ENCODE measurements at places on chromosomes 5 and 9.

DNA sequence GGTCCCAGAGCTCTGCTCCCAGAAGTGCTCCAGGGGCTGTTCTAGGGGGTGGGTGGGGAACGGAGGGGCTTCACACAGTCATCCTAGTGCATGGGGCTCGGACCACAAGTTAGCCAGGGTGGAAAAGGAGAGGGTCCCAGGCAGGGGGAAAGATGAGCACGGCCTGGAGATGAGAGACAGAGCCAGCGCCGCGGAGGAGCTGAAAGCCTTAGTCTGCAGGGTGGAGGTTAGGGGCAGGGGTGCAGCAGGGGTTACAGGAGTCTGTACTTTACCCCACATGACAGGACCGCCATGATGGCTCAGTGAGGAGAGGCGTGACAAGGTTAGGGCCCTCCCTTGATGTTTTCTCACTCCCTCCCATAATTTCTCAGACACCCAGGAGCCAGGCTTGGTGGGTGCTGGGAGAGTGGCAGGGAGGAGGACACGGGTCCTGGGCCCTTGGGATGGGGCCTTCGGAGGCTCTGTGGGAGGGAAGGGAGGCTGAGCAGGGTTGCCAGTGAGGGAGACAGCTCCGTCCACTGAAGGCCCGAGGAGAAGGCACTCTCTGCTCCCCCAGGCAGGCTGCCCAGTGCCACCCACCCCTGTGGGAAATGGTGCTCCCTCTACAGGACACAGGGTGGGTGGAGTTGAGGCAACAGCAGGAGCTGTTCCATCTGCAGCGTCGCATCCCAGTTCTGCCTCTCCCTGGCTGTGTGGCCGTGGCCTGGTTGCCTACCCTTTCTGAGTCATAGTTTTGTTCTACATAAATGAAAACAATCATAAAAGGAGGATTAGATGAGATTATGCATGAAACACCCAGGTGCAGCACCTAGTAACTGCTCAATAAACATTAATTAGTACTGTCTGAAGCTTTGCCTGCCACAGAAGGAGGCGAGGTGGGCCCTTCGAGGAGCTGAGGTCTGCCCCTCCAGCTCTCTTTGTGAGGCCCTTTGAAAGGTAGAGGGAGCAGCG lies 66.2 kb downstream of the NDST1 start:
- DNase-seq = no peak

DNA sequence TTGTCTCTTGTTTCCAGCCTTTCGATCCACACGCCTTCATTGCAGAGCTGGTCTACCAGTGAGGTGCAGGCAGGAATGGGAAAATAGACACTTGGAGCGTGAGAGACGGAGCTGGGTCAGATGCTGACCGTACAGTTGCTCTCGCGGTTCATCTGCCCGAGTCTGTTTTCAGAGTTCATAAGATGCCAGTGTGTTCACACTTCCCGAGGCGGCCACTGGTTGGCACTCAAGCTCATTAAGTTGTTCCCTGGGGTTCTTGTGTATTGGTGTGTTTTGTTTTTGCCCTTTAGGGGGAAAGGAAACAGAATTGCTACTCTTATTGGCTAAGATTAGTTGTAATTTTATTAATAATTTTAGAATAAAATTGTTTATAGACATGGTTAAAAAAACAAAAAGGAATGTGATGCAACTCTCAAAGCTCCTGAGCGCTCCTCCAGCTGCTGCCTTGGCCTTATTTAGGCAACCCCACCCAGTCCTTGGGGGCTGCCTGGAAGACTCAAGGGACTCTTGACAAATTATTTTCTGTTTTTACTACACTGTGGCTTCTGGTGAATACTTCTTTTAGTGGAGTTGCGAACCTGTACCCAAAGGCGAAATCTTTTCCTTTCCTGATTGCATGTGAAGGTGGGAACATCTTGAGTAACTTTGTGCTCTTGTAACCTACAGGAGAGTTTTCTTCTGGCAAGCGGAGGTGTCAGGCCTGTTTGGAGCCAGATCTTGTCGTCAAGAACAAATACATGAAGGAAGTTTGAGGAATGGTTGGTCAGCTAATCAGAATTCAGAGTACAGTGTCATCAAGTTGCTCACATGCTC lies 146.1 kb downstream of the MAST4 start:
- DNase-seq = peak; percentile 29

DNA sequence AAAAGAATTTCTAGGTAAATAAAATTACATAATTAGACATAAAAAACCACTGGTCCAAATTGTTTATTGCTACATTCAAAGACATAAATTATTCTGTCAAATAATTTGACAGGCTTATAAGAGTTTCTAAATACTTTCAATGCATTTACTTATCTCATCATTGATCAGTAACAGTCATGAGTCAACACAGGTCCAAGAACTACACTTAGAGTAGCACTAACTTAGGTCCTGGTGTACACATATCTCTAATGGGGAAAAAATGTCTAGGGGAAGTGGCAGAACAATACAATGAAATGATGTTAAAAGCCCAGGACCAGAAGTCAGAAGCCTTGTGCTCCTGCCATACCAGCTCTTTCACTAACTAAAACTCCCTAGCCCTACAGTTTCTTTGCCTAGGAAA lies 96.5 kb upstream of the SLCO6A1 start:
- no peak for DNase-seq

DNA sequence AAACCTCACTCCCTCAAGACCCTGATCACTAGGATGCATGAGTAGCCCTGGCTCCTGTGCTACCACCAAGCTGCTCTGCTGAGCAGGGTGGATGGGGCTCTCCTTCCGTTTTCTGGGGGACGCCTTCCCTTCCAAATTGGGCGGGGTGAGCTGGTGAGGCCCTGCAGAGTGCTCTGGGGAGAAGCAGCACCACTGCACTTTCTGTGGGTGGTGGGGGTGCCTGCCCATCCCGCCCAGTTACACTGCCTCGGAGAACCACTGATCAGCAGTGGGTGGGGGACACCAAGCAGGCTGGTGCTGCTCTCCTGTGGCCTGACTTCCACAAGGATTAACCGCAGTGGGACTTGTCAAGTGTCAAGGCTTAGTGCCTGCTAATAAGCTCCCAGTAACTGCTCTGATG lies 19.0 kb downstream of the GFPT2 start:
- DNase-seq = no peak

- DNase-seq = no peak
Observed at GRCh38 chr9:126058011-126058531, 268.6 kb upstream of the MVB12B start.

- no peak for DNase-seq
Observed at GRCh38 chr5:1564824-1565736, 41.3 kb upstream of the LPCAT1 start.

- no peak for DNase-seq
Observed at GRCh38 chr5:54212331-54212730, 98.0 kb downstream of the ARL15 start.

GRCh38 chr5:72895758-72896157 lies 60.1 kb upstream of the FCHO2 start:
- no peak for DNase-seq

- no peak for DNase-seq
Observed at GRCh38 chr5:72505016-72505415, 2.2 kb downstream of the ZNF366 start.

DNA sequence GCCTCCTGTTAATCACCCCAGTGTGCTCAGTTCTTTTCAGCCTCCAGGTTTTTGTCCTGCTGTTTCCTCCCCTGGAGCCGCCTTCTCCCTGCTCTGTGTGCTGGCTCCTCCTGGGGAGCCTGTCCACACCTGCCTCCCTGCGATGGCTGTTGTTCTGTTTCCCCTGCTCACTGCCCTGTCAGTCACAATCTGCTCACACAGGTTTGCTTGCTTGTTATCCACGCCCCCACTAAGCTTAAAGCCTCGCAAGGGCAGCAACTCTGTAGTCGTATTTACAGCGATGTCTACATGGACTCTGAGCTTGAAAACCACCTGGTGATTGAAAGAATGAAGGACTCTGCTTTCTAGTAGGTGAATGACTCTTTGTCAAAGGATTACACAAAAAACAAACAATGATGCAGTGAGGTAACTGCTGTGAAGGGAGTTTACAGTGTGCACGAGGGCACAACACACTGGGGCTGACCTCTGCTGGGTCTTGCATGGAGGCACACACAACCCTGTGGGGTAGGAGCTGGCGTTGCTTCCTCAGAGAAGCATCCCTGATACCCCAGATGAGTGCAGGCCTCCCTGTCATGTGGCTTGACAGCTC lies 39.6 kb upstream of the TEX48 start:
- no peak for DNase-seq

- no peak for DNase-seq
Observed at GRCh38 chr5:66582499-66583165, 13.6 kb upstream of the MAST4 start.

DNA sequence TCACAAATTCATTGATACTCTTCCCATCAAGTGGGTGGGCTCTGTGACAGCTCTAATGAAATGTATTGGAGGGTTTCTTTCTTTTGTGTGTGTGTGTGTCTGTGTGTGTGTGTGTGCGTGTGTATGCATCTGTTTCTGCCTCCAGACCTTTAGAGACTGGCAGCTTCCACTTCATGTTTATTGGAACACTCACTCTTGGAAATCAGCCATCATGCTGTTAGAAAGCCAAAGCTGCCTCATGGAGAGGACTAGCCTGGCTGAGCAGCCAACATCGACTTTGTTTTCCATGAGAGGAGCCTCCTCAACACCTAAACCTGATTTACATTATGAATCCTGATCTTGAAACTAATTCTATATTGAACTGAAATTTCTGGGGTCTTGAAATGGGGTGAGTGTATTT lies 128.5 kb upstream of the FAM174A start:
- DNase-seq = no peak
